Activated naive CD4-positive, alpha-beta T cell treated with anti-CD3 and anti-CD28 coated beads, Interleukin-2, amount 50 U/mL, for 72 hours (primary cell): ENCODE measurements at places on chromosomes 5 and 9. TPM values are rescaled to one million over a fixed set of nuclear protein-coding genes. Genes with fewer than 3 reads are reported as not detected.

The MEIKIN gene
- total RNA-seq, result not detected

The SOX30 gene
- total RNA-seq, result 0.14 TPM

The PCDHB12 gene
- total RNA-seq, result not detected

The TMEM215 gene
- total RNA-seq, result not detected

The ARID3C gene
- 1.6 TPM for total RNA-seq

The IRGM gene
- 4.7 TPM for total RNA-seq

The TICAM2 gene
- total RNA-seq, result 0.91 TPM

The SUSD3 gene
- 70.7 TPM for total RNA-seq

The OGN gene
- not detected for total RNA-seq

The GABBR2 gene
- not detected for total RNA-seq

The OBP2B gene
- total RNA-seq, result not detected

The DBH gene
- total RNA-seq, result not detected

The MYMK gene
- not detected for total RNA-seq

The ERMP1 gene
- total RNA-seq, result 22.5 TPM

DNA sequence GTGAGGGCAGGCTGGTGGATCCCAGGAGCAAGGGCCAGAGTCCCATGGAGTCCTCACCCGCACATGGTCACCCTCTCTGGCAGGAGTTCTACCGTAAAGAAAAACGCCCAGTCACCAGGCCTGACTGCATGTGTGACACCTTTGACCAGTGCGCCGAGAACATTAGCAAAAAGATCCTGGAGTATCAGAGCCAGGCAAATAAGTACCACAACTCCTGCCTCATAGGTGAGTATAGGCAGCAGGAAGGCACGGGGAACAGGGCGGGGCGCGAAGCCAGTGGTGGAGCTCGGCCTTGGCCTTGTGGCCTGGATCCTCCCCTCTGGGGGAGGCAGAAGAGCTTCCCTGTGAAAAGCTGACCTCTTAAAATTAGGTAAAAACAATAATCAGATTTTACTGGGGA lies 45.4 kb upstream of the TDRD7 start:
- DNase-seq, result no peak

DNA sequence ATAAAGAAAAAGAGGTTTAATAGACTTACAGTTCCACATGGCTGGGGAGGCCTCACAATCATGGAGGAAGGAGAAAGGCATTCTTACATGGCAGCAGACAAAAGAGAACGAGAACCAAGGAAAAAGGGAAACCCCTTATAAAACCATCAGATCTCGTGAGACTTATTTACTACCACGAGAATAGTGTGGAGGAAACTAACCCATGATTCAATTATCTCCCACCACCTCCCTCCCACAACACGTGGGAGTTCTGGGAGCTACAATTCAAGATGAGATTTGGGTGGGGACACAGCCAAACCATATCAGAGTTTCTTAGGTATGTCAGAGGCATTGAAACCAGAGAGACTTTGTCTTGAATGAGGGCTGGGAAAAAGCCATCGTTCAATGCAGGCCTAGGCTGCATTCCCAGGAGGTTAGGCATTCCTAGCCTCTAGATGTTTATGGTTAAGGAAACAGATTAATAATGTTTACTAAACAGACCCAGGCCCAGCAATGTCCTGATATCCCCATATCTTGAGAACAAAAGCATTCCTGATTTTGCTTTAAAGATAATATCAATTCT lies 7.5 kb upstream of the PAIP1 start:
- DNase-seq, result no peak

DNA sequence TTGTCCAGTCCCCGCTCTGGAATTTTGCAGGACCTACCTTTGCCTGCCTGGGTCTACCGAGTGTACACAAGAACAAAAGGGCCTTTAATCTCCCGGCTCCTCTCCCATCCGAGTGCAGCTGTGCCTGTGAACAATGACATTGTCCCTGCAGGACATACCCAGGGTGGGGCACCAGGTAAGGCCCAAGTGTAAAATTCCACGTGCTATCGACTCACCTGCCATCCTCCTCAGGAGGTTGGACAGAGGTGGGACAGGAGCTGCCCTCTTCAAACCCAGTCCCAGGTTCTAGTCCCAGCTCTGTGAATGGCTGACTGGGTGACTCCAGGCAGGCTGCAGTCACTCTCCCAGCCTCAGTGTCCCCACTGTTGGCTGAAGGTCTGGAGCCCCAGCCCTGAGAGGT lies 159.6 kb upstream of the ALDH1B1 start:
- no peak for DNase-seq

DNA sequence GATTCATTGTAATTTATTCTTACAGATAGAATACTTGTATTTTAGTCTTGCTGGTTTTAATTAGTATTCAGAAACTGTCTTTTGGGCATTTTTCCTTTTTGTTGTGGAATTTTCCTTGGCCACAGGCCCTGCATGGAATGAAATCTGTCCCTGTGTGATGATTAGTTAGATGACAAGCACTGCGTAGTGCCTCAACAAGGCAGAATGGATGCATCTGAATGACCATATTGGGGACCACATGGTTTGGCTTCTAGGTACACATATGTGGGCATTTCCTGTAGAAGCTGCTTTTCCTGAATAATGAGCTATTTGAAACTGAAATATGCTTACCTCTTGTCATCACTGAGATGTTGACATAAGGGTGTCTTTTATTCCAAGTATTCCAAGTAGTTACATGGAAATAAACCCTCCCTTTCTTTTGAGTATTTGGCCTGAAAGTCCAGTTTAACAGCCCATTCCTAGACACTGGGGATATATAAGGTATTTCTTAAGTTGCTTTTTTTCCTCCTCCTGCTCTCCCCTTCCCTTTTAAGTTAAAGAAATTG lies 147.3 kb downstream of the YTHDC2 start:
- DNase-seq, result no peak

- DNase-seq, result no peak
Measured at GRCh38 chr5:69103521-69103920, 9.7 kb downstream of the SLC30A5 start.

- DNase-seq, result peak; percentile 31
Measured at GRCh38 chr9:127977009-127977883, 3.5 kb downstream of the EEIG1 start.

DNA sequence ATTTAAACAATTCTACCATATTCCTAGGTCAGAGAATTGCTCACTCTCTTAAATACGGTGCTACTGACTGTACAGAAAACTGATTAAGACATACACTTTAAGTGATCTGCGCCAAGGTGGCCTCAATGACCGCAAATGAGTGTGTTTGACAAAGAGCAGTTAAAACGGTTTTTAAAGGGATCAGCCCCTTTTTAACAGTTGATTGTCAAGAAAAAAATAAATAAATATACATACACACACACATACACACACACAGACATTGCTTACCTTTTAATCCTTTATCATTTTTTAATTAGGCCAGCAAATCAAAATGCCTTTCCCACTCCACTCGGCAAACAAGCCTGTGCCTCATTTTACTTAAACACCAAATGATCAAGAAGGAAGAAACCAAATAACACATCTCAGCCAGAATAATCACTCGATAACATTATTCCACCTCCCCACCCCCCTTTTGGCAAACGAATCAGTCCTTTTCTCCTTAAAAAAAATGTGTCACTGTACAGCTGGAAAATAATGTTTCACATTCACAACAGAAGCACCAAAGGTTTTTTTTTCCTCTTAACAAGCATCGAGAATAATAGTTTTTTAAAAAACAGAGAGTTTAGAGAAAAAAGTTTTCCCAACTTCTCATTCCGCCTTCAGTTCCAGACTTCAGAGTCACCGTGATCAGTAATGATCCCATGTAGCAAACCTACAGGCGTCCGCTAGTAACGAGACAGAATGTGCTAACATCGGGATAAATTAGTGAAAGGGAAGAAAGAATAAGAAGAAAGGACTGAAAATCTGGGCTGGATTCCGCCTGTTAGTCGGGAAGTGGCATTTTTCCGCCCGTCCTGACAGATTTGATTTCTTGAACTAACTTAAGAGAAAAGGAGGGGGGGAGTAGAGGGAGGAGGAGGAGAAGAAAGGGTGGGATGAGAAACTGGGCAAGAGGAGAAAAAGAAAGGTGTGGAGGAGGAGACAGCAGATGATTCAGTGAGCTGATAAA lies at the start of gene ZNF608:
Gene ZNF608, minus strand, starts transcription at position 712 of the 988 bp plus-strand sequence. CDS start 1,650 bp downstream, outside the sequence.
- no peak for DNase-seq

DNA sequence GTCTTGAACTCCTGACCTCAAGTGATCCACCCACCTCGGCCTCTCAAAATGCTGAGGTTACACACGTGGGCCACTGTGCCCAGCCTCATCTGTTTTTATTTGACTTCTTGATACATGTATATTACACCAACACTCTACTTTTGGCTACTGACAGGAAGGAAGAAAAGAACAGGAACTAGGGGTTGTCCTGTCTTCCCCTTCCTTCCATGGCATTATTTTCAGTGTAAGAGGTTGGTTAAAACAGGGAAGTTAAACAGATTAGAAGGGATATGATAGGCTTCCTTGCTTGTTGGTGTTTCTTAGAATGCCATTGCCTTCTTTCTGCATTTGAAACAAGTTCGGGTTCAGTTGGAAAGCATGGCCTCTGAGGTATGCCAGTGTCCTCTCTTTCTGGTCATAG lies 312.8 kb downstream of the NDUFS4 start:
- no peak for DNase-seq

DNA sequence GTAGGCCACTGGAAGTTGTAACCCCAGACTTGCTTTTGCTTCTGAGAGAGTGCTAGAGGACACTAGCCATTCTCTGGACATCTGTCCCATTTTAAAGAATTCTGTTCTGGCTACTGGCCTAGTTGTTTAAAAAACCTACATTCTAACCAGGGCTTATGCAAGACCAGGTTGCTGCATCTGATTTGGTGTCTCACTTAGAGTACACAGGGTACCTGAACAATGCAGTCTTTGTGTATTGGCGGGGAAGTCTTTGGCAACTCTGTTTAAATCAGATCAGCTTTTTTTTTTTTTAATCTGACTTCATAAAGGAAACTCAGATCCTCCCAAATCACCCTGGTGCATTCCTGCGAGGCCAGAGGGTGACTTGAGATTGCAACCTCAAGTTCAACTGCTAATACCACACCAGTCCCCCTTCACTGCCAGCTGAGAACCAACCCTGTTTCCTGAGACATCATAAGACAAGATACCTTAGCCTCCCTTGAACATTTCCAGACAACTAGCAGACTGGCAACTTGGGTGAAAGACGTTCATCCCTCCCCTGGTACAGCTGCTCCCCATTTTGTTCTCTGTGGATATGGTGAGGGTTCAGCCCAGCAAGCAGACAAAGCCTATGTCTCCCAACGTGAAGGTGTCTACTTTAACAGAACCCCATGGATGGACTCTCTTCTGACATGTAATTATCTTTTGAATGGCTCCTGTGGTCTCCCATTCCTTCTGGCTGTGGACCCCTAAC lies 27.0 kb downstream of the SKP1 start:
- DNase-seq, result no peak

DNA sequence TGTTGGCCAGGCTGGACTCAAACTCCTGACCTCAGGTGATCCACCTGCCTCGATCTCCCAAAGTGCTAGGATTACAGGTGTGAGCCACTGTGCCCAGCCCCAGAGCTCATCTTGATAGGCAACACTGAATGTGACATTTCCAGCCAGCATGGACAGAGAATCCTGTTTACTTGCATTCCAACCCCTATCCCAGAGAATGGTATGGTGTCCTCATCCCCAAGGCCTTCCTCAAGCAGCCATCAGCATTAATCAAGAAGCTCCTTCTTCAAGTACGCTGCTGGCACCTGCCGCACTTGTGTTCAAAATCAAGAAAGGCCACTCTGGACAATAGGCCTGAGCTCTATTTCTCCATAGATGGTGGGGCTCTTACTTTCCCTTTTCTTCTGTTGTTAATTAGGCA lies 40.2 kb downstream of the STARD4 start:
- no peak for DNase-seq

GRCh38 chr5:150530951-150531588 lies 23.1 kb downstream of the NDST1 start:
- no peak for DNase-seq

DNA sequence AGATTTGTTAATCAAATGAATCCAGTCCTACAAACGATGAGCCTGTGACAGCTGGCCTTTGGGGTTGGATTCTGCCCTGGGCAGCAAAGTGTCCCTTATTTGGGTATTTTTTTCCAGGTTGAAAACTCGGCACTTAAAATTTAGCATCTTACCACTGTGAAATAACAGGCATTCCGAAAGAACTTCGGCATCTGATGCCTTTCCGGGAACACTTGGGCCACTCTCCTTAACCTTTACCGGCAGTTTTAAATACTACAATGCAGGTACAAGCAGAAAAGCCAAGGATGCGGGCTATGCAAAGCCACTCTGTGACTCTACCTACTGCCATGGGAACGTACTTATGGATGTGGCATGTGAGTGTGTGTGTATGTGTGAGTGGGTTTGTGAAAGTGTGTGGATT lies 1.0 kb upstream of the RASGRF2 start:
- DNase-seq, result no peak

GRCh38 chr9:12838546-12838945 lies 63.7 kb downstream of the LURAP1L start:
- DNase-seq, result no peak

DNA sequence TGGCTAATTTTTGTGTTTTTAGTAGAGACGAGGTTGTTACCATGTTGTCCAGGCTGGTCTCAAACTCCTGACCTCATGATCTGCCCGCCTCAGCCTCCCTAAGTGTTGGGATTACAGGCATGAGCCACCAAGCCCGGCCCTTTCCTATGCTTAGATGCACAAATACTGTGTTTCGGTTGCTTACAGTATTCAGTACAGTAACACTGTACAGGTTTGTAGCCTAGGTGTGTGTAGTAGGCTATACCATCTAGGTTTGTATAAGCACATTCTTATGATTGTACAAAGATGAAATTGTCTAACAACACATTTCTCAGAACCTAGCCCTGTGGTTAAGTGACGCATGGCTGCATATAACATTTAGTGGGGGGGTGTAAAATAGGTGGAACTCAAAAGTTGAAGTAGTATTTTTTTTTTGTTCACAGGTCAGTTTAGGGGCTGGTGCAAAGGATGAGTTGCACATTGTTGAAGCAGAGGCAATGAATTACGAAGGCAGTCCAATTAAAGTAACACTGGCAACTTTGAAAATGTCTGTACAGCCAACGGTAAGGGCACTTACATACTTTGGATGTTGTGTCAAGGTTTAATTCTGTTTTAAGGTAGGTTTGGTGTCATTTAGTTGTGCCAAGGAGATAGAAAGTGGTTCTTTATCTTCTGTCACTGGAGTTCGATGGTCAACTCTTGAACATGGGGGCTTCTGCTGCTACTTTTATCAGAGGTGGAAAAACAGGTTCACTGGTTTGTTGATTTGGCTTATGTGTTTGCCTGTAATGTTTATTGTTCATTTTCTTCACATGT lies 3.4 kb downstream of the NPM1 start:
- DNase-seq, result no peak

DNA sequence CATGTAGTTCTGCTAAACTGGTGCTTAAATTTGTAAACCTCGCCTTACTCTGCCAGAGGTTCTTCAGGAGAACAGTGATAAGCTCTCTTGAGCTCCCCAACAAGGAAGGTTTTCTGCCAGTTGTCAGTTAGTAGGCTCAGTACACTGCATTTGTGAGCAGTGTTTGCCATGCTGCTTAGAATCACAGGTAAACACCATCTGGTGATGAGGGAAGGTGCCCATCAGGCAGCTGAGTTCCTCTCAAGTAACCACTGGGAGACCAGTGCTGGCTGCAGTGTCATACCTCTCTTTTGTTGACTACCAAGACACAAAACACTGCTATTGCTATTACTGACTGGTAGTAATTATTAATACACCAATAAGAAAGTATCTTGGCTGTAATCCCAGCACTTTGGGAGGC lies 186.2 kb upstream of the OTULINL start:
- DNase-seq, result no peak

- DNase-seq, result no peak
Measured at GRCh38 chr9:33162721-33163311, 4.3 kb downstream of the B4GALT1 start.

- DNase-seq, result no peak
Measured at GRCh38 chr9:23044549-23044948, 597.9 kb downstream of the DMRTA1 start.

GRCh38 chr5:141560151-141560550 lies 58.6 kb downstream of the DIAPH1 start:
- DNase-seq, result no peak

GRCh38 chr5:129935626-129936025 lies 31.4 kb downstream of the CHSY3 start:
- no peak for DNase-seq
